ENCODE measurements at places on chromosomes 3 and 15.
A peak's percentile ranks its signal among the peaks of the same experiment; 100 is the strongest.

DNA sequence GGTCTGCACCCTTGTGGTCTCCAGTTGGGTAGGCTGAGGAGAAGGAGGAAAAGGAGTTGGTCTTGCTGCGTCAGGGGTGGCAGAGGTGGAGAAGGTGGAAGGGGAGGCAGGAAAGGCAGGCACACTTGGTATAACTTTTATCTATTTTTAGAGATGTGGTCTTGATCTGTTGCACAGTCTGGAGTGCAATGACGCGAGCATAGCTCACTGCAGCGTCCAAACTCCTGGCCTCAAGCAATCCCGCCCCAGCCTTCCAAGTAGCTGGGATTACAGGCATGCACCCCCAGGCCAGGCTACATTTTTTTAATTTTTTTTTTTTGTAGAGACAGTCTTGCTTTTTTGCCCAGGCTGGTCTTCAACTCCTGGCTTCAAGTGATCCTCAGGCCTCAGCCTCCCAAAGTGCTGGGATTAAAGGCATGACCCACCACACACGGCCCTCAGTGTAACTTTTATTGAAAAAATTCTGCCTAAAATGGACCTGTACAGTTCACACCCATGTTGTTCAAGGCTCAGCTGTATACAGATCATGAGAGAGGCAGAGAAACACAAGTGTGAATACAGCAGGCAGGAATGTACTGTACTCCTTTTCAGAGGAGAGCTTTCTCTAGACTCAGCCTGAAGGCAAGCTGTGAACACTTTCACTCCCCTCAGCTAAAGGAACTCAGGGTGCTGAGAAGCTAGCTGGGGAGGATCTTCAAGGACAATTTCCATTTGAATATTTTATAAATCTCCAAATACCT is 2.1 kb upstream of the RHOV start:
- no peak for DNase-seq

DNA sequence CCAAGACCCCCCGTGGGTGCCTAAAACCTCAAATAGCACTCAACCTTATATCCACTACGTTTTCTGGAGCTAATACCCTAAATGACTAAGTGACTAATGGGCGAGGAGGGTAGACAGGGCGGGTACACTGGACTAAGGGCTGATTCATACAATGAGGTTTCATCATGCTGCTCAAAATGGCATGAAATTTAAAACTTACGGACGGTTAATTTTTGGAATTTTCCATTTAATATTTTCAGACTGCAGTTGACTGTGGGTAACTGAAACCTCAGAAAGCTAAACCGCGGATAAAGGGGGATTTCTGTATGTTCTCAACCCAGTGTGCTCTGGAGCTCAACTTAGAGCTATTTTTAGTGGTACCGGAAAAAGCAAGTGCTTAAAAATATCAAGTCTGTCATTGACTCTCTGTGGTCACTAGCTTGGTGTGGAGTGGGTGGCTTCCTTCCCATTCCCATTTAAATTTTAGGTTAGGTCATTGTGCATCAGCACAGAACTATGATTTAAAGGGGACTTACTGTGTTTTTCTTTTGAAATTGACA is 72.9 kb downstream of the LRRC28 start:
- DNase-seq = no peak

- peak; percentile 24 for DNase-seq
Measured at GRCh38 chr3:197298945-197299854, 788 bp upstream of the DLG1 start.

DNA sequence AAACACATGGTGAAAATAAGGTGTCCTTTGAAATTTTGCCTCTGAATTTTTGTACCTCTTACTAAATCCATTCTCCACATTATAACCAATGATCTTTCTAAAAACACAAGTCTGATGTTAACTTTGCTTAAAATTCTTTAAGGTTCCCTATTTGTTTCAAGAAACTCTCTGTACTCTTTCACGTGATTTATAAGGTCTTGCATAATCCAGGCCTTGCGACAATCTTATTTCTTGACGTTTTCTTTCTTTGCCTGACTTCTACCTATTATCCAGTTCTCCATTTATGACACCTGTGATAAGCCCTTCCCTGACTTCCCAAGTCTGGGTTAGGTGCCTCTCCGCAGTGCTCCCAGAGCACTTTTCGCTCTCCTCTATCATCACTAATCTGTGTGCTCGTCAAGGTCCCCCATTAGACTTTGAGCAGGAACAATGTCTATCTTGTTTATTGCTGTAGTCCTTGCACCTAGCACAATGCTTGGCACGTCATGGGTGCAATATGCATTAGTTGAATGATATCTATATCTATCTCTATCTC is 24.3 kb upstream of the KPNA1 start:
- no peak for DNase-seq

DNA sequence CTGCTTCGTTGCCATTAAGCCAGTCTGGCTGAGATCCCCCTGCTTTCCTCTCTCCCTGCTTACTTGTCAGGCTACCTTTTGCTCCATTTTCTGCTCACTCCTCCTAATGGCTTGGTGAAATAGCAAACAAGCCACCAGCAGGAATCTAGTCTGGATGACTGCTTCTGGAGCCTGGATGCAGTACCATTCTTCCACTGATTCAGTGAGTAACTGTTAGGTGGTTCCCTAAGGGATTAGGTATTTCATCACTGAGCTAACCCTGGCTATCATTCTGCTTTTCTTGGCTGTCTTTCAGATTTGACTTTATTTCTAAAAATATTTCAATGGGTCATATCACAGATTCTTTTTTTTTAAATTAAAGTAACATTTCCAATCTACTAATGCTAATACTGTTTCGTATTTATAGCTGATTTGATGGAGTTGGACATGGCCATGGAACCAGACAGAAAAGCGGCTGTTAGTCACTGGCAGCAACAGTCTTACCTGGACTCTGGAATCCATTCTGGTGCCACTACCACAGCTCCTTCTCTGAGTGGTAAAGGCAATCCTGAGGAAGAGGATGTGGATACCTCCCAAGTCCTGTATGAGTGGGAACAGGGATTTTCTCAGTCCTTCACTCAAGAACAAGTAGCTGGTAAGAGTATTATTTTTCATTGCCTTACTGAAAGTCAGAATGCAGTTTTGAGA is 25.0 kb downstream of the CTNNB1 start:
- DNase-seq = no peak

DNA sequence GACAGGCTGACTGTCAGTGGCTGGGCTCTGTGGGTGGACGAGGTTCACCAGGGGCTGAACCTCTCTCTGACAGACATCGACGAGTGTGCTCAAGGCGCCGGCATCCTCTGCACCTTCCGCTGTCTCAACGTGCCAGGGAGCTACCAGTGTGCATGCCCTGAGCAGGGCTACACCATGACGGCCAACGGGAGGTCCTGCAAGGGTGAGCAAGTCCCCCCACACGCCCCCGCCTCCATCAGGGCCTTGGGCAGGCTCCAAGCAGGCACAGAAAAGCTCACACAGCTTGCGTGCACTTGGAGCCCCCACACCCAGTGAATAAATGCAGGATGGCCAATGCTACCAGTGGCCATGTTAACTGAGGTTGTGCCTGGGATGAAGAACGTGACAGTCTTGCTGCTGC is 82.3 kb downstream of the FBLN2 start:
- no peak for DNase-seq

- no peak for DNase-seq
Measured at GRCh38 chr3:160091441-160091840, 102.8 kb downstream of the IL12A start.

- no peak for DNase-seq
Measured at GRCh38 chr15:51193526-51193925, 98.8 kb upstream of the TNFAIP8L3 start.

GRCh38 chr3:160384639-160385318 is 14.2 kb downstream of the IFT80 start:
- DNase-seq = no peak

- no peak for DNase-seq
Measured at GRCh38 chr3:65537109-65537508, 501.6 kb downstream of the MAGI1 start.

DNA sequence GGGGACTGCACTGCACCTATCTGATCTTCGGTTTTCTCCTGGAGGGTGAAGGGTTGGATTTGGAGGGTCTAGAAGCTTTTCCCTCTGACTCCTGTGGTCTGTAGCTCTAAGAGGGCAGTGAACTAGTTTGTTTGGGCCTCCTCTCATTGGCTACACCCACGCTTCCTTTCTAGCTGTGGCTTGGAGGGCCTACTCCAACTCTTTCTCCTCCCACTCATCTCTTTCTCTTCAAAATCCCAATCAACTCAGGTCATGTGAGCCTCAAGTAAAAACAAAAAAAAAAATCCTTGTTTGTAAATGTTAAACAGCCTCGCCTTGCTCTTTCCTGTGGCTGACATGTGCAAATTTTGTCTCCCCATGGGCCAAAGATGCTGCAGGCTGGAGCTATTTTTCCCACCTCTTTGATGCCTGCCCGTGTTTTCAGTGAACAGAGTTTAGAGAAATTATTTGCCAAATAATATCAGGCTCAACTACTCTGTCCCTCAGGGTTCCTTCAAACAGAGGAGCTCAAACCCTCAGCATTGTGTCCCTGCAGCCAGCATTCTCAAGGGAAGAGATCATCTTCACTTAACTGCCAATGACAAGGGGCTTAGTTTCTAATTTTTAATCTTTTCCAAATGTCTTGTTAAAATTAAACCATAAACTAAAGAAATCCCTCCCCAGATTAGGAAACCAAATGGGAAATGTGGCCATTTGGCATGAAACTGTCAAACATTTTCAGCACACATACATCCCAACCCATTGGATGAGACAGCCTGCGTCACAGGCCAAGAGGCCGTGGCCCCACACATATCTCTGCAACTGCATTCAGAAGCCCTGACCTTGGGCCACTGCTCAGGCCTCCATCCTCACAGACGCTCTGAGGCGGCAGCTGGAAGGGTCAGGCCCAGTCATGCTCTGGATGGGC is 114.8 kb upstream of the THBS1 start:
- no peak for DNase-seq

DNA sequence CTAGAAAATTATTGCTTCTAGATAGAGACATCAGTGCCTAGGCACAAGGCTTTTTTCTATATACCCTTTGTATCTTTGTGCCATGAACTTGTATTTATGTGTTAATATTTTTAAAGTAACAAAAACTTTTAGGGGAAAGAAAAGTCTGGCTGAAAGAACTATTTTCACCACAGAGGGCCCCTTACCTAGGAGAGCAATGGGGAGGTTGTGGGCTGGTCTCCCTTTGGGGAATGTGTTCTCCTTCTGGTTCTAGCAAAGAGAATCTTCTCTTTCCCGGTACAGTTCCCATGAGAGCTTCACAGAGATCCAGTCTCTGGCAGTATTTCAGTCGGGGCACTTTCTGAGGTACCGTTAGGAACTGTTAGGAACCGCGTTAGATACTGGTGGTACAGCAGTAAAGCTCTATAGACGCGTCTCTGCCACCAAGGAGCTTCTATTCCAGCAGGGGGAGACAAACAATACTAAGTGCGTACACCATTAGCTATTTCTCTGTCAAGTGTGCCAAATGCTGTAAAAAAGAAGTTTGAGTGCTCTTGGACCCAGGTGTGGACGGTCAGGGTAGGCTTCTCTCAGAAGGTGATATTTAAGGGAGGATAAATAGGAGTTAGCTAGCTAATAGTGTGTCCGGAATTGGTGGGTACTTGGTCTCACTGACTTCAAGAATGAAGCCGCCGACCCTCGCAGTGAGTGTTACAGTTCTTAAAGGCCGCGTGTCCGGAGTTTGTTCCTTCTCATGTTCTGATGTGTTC is 4.6 kb upstream of the EPB42 start:
- no peak for DNase-seq

DNA sequence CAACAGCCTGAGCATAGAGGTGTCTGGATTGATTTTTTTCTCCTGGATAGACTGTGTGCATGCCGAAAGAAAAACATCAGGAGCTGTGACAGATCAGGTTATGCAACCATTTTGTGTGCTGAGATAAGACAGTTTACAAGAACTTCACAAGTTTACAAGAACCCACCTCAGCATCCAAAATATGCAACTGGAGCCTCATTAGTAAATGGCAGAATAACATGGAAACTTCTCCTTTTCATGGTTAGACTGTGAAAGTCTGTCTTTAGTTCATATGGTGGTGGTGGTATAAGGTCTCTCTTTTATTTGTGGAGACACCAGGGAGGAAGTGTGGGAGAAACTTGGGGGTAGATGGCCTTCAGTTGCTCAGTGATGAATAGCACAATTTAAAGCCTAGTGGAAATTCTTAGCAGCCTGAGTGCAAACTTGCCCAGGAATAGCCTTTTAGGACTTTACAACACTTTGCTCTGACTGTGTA is 3.7 kb upstream of the ZNF609 start:
- no peak for DNase-seq

- DNase-seq = peak; percentile 22
Measured at GRCh38 chr3:100400419-100400779, 490 bp downstream of the TOMM70 start.

DNA sequence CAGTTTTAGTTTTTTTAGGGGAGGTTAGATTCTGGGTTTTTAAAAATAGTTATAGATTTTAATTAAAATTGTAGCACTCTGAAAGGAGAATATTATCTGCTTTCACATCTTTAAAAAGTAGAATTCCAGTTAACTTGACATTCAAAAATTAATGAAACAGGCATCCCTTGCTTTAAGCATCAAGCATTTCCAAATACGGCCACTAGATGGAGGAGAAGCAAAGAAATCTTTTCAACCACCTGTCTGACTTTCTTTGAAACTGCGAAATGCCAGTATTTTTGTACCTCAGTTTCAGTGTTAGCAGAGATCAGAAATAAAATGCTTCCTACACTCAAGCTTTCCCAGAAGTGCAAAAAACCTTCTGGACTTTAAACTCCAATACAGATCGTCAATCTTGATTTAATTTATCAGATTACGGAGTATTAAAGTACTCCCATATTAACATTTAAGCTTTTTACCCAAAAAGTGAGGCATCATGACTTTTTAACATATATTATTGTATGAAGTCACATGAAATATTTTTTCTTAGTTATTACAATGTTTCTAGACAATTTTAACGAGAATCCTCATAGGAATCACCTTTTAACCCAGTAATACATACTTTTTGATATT is 153.3 kb downstream of the P3H2 start:
- DNase-seq = no peak

- no peak for DNase-seq
Measured at GRCh38 chr15:88756521-88756920, 46.7 kb upstream of the ACAN start.

DNA sequence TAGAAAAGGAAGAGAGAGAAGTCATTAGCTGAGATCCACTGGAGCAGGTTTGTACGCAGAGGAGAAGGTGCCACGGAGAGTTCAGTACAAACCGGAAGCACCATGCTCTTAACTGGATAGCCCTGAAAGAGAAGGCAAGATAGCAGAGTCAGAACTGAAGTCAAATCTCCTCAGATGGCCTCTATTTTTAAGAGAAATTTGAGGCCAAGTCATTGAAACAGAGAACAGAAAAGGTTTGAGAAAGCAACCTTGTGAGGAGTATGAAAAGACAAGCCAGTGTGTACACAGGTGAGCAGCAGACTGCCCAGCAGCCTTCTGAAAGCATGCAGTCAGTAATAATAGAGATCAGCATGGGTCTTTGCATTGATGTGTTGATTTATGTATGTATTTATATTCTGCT is 66.1 kb upstream of the SPRED1 start:
- DNase-seq = no peak

DNA sequence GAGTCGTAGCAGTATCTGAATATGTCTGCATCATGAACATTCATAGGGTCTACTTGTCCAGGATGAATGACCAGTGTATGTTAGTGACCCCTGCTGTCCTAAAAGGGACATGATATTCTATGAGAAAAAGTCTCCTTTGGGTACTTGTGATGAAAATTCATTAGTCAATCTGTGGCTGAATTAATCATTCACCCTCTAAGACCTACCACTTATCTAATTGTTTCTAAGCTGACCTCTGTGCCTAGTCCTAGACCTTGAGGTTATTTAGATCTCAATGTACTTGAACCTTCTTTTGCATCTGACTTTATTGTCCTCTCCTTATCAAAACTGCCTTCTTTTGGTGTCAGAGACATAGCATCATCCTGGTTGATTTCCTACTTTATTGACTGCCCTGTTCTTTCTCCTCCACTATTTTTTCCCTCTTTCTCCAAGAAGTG is 799.3 kb downstream of the DIPK2A start:
- DNase-seq = no peak
